MCF 10A (cell line): ENCODE measurements at places on chromosomes 7 and 10.

- no peak overlapping the region for H3K4me3 ChIP-seq
- H3K27me3 ChIP-seq = no peaks in the 10 kb centered on the region
- peaks cover 30% of the 10 kb centered on the region for H3K4me1 ChIP-seq
- peak overlapping the region; percentile 31 for H3K27ac ChIP-seq
These were observed 33.4 kb downstream of the PTPN12 start for GRCh38 chr7:77570330-77571011.

DNA sequence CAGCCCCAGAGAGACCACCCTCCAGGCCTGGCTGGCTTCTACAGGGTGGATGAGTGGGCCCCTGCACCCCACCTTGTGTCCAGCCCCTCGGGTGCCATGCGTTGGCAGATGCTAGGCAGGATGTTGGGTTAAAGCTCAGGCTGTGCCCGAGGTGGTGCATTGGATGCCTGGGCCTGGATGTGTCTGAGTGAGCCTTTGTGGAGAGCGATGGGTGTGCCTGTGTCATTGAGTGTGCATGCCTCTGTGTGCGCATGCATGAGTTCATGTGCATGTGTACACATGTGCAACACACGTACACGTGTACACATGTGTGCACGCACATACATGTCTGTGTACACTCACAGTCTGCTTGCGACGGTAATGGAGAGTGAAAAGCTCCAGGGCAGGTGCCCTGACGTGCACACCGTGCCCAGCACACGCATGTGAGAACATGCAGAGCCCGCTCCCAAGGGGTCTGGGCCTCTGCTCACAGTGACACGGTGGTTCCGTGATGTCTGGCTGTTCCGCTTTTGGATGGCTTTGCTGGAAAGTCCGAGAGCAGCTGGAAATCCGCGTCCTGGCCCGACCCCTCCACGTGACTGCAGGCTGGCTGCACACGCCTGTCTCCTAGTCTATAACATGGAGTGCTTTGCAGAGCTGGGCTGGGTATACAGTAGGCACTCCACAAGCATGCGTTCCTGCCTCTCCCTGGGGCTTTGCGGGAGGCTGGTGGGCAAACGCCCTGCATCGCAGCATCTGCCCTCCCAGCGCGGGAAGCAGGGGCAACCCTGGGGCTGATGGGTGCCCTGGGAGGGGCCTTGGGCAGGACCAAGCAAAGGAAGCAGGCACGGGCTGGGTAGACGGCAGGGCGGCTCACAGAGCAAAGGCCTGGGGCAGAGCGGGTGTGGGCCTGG lies 36.9 kb downstream of the ELFN1 start:
- DNase-seq = no peak
- no peak overlapping the region for H3K27ac ChIP-seq
- H3K4me1 ChIP-seq = no peaks in the 10 kb centered on the region
- H3K4me3 ChIP-seq = no peak overlapping the region

DNA sequence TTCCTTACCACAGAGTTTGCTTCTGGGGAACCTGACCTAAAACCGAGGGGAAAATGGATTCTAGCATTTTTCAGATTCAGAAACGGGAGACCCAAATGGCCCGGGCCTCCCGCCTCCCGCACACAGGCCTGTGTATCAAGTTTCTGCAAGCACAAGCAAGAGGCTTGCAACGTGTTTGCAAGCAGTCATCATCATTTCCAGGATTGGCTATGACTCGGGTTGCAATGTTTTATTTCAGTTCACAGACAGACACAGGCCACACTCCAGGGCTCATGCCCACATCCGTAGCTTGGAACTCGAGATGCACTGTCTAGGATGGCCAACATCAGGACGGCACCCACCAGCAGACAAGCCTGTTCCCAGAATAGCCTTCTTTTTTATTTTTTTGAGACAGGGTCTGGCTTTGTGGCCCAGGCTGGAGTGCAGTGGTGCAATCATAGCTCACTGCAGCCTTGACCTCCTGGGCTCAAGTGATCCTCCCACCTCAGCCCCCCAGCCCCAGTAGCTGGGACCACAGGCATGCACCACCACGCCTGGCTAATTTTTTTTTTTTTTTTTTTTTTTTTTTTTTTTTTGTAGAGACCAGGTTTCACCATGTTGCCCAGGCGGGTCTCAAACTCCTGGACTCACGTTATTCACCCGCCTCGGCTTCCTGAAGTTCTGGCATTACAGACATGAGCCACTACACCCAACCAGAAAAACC lies 68.1 kb upstream of the FOXK1 start:
- H3K36me3 ChIP-seq = no peaks in the 10 kb centered on the region
- H3K4me3 ChIP-seq = no peak overlapping the region
- DNase-seq = no peak

- no peaks in the 10 kb centered on the region for H3K36me3 ChIP-seq
- H3K4me3 ChIP-seq = no peak overlapping the region
- H3K27me3 ChIP-seq = peaks cover 10% of the 10 kb centered on the region
- H3K27ac ChIP-seq = no peak overlapping the region
- H3K4me1 ChIP-seq = peaks cover 16% of the 10 kb centered on the region
These were observed 35.0 kb downstream of the LAMB4 start for GRCh38 chr7:108094933-108095710.

GRCh38 chr10:59903871-59904270 lies 2.5 kb downstream of the CCDC6 start:
- peaks cover 13% of the 10 kb centered on the region for H3K36me3 ChIP-seq
- peak overlapping the region; percentile 87 for H3K4me3 ChIP-seq
- H3K27ac ChIP-seq = peak overlapping the region; percentile 86
- peaks cover 67% of the 10 kb centered on the region for H3K4me1 ChIP-seq
- H3K27me3 ChIP-seq = no peaks in the 10 kb centered on the region

DNA sequence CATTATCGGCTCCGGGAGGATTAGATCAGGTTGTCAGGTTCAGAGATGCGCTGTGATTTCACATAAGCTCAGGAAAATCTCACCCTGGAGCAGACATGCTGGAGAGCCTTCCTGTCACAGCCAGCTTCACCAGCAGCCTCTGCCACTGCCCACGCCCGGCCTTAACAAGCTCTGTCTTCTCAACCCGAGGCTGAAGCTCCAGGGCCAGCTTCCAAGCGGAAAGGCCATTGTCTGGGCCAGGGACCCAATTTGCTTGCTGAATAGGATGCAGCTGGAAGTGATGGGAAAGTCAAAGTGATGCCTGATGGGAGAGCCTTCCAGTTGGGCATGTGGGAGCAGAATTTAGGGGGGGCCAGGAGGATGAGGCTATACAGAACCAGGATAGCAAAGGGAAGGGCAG lies 36.3 kb downstream of the C10orf105 start:
- DNase-seq = no peak
- no peaks in the 10 kb centered on the region for H3K36me3 ChIP-seq
- H3K4me1 ChIP-seq = no peaks in the 10 kb centered on the region
- peaks cover 48% of the 10 kb centered on the region for H3K27me3 ChIP-seq

GRCh38 chr10:61821153-61821552 lies 80.3 kb upstream of the ARID5B start:
- no peaks in the 10 kb centered on the region for H3K36me3 ChIP-seq
- H3K4me3 ChIP-seq = no peak overlapping the region
- no peak for DNase-seq
- no peak overlapping the region for H3K27ac ChIP-seq
- peaks cover 8% of the 10 kb centered on the region for H3K4me1 ChIP-seq

GRCh38 chr7:116673457-116673865 lies 1.5 kb downstream of the MET start:
- peaks cover 13% of the 10 kb centered on the region for H3K36me3 ChIP-seq
- H3K4me3 ChIP-seq = peak overlapping the region; percentile 83
- DNase-seq = peak; percentile 26
- H3K4me1 ChIP-seq = peaks cover 30% of the 10 kb centered on the region
- no peaks in the 10 kb centered on the region for H3K27me3 ChIP-seq

DNA sequence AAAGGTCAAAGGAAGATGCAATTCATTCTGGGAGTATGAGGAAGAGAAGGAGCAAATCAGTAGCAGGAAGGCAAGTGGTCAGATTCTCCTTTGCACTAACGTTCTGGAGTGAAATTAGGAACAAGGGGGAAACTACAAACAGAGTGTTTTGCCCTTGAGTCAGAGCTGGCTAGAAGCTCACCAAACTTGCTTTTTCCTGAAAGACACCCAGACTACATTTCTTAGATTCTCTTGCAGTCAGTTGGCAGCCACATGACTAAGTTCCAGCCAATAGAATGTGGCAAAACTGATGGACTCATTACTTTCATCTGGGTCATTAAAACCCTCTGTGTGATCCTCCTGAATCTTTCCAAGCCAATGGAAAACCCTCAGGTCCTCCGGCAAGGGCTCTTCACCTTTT lies 18.6 kb upstream of the DLX5 start:
- no peak overlapping the region for H3K4me3 ChIP-seq
- H3K4me1 ChIP-seq = no peaks in the 10 kb centered on the region

DNA sequence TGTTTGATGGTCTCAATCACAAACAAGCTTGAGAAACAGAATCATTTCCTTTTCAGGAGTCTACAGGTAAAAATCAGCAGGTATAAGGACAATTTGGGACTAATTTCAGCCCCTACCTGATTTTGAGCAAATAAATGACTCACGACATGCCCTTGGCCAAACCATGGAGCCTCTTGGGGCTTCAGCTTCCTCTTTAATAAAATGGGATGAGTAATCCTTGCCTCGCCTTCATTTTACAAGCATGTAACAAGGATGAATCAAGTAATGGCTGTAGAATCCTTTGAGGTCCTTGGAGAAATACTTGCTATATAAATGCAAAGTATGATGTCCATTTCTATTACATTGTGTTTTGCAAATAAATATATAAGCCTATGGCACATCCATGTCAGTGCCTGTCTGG lies 212.8 kb upstream of the PODXL start:
- peak; percentile 42 for DNase-seq
- no peak overlapping the region for H3K4me3 ChIP-seq
- H3K27ac ChIP-seq = no peak overlapping the region
- H3K36me3 ChIP-seq = no peaks in the 10 kb centered on the region

DNA sequence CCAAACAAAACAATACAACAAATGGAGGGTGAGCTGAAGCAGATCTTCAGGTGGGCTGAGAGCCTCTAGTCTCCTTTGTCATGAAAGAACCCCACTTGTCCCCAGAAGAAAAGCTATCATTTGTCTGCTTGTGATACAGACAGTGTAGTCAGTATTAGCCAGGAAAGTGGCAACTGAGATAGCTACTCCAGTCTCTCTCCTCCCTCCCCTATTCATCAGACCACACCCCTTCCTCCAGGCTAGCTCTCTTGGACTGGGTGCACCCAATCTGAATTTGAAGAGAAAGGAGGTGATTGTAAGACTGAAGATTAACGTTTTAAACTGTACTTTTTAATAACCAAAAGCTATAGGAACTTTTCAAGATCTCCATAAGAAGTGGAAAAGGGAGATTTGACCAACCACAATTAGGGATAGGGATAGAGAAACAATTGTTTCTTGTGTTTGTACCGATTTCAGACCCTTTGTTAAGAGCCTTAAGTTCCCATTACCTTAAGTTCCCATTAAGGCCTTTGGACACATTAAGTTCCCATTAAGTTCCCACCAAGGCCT lies 14.1 kb downstream of the BMPR1A start:
- H3K4me3 ChIP-seq = no peak overlapping the region
- H3K4me1 ChIP-seq = peaks cover 25% of the 10 kb centered on the region
- DNase-seq = peak; percentile 20
- no peak overlapping the region for H3K27ac ChIP-seq
- H3K36me3 ChIP-seq = no peaks in the 10 kb centered on the region

GRCh38 chr10:101014230-101014884 lies 14.7 kb downstream of the LZTS2 start:
- no peaks in the 10 kb centered on the region for H3K27me3 ChIP-seq
- no peak overlapping the region for H3K27ac ChIP-seq
- no peaks in the 10 kb centered on the region for H3K36me3 ChIP-seq
- H3K4me3 ChIP-seq = no peak overlapping the region

- peaks cover 28% of the 10 kb centered on the region for H3K27me3 ChIP-seq
- H3K4me3 ChIP-seq = no peak overlapping the region
- no peaks in the 10 kb centered on the region for H3K36me3 ChIP-seq
- DNase-seq = no peak
- no peaks in the 10 kb centered on the region for H3K4me1 ChIP-seq
These were observed 18.9 kb upstream of the TMEM140 start for GRCh38 chr7:135128931-135129330.

DNA sequence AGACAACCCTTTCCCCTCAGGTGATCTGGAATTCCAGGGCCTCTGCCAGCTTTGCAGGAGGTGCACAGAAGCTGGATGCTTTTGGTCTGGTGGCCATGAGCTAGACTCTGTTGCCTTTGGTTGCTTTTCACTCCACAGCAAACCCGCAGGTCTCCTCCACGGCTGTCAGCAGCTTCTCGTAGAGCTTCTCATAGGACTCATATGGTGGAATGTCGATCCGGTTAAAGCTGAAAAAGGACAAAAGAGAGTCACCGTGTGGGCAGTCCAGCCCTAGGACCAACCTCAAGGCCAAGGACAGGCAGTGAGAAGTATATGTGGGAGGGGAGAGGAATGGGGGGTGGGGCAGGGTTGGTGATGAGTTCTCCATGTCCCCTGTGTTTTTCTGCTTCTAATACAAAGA lies 113.5 kb downstream of the SMURF1 start:
- no peaks in the 10 kb centered on the region for H3K4me1 ChIP-seq
- no peak overlapping the region for H3K27ac ChIP-seq
- H3K27me3 ChIP-seq = no peaks in the 10 kb centered on the region
- H3K36me3 ChIP-seq = peaks cover 76% of the 10 kb centered on the region

DNA sequence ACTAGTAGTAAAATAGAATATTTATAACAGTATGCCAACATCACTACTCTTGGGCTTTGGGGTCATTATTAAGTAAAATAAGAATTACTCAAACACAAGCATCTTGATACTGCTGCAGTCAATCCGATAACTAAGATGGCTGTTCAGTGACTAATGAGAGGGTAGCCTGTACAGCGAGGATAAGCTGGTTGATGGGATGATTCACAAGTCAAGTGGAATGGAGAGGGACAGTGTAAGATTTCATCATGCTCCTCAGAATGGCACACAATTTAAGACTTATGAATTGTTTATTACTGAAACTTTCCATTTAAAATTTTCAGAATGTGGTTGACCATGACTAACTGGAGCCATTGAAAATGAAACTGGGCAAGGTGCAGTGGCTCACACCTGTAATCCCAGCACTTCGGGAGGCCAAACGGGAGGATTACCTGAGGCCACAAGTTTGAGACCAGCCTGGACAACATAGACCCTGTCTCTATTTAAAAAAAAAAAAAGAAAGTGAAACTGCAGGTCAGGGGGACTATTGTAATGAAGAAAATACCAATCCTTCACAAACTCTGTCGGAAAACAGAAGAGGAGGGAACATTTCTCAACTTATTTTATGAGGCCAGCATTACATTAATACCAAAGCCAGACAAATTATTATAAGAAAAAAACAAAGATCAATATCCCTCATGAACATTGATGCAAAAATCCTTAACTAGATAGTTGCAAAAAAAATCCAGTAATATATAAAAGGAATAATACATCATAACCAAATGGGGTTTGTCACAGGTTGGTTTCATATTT lies 11.2 kb downstream of the AVL9 start:
- peak overlapping the region; percentile 72 for H3K4me3 ChIP-seq
- H3K27me3 ChIP-seq = no peaks in the 10 kb centered on the region
- H3K27ac ChIP-seq = peak overlapping the region; percentile 97
- H3K36me3 ChIP-seq = peaks cover 21% of the 10 kb centered on the region
- DNase-seq = peak; percentile 89
- H3K4me1 ChIP-seq = peaks cover 33% of the 10 kb centered on the region

DNA sequence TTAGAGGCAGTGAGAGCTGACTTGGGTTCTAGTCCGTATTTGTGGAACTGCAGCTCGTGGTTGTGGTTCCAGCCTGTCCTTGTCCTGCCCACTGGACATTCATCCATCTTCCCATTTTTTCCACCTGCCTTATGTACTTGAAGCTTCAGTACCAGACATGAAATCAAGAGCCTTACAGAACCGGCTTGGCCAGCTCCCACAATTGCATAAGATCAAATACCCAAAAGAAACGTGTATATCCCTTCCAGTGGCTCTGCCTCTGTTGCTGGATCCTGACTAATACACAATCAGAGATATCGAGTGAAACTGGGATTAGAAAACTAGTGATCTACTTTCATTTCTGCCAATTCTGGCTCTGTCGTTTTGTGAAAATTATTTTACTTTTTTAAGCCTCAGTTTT lies 23.8 kb upstream of the LIPA start:
- peak overlapping the region; percentile 63 for H3K27ac ChIP-seq
- H3K4me3 ChIP-seq = no peak overlapping the region
- peaks cover 6% of the 10 kb centered on the region for H3K36me3 ChIP-seq
- peaks cover 44% of the 10 kb centered on the region for H3K4me1 ChIP-seq
- no peaks in the 10 kb centered on the region for H3K27me3 ChIP-seq
